ENCODE measurements at places on chromosomes 16 and 17. TPM values are rescaled to one million over a fixed set of nuclear protein-coding genes. Genes with fewer than 3 reads are reported as not detected.

- no peak overlapping the region for H3K27ac ChIP-seq
- no peaks in the 10 kb centered on the region for H3K36me3 ChIP-seq
- DNase-seq: no peak
- H3K27me3 ChIP-seq: no peaks in the 10 kb centered on the region
Measured at GRCh38 chr16:50684823-50685461, 3.8 kb upstream of the SNX20 start.

DNA sequence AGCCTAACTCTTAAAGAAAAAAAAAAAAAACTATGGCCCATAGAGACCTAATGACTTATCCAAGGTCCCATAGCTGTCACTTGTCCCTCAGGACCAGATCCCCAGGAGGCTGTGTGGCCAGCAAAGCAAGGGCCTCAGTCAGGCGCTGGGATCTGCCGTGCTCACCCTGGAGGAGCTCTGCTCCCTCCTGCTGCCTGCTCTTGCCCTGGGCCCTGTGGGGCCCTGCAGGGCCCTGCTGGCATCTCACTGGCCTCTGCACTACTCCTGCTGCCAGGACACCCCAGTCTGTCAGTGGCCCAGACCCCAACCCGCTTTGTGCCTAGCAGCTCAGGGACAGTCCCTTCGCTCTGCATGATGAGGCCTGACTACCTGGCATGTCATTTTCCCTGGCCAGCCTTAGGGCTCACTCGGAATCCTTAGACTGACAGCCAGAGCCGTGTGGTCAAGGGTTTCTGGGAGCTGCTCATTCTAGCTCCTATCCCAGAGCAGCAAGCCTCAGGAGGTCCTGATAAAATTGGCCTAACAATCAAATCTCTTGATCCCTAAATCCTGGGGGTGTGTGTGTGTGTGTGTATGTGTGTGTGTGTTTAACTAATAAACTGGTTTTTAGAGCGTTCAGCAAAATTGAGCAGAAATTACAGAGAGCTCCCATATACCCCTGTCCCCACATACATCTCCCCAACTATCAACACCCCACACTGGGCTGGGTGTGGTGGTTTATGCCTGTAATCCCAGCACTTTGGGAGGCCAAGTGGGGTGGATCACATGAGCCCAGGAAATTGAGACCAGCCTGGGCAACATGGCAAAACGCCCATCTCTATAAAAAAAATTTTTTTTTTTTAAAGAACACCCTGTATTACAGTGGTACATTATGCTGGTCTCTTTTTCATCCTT, 21.7 kb downstream of the KATNIP start:
- no peak for DNase-seq
- no peak overlapping the region for H3K4me3 ChIP-seq
- H3K36me3 ChIP-seq: no peaks in the 10 kb centered on the region
- H3K27ac ChIP-seq: no peak overlapping the region
- no peaks in the 10 kb centered on the region for H3K4me1 ChIP-seq

- DNase-seq: peak; percentile 65
- H3K27ac ChIP-seq: peak overlapping the region; percentile 38
- no peaks in the 10 kb centered on the region for H3K4me1 ChIP-seq
- H3K27me3 ChIP-seq: peaks cover 4% of the 10 kb centered on the region
- H3K4me3 ChIP-seq: peak overlapping the region; percentile 19
Measured at GRCh38 chr17:14308965-14309879, 8.3 kb downstream of the HS3ST3B1 start.

DNA sequence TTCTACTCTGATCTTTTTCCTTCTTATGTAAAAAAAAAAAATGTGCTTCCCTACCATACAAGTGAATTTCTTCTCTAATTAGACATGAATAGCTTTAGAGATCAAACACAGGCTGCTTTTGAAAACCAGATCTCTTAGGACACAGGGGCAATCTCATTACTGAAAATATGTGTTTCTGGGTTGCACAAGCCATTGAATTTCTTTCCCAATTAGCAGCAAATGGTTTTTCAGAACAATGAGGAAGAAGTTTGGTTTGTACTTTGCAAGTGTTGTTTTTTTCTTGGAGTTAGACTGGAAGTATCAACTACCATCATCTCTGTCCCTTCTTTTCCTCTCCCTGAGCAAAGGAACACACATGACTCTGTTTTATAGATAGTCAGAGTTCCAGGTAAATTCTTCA, 5.6 kb upstream of the ANKS4B start:
- H3K4me1 ChIP-seq: no peaks in the 10 kb centered on the region
- no peak for DNase-seq
- no peak overlapping the region for H3K27ac ChIP-seq
- no peak overlapping the region for H3K4me3 ChIP-seq
- no peaks in the 10 kb centered on the region for H3K27me3 ChIP-seq

The CES1 gene
- total RNA-seq: 31.7 TPM

All from uterus (tissue), 4 donors.